Activated CD4-positive, alpha-beta T cell treated with anti-CD3 and anti-CD28 coated beads for 36 hours (primary cell): ENCODE measurements at places on chromosomes 11 and 22. TPM values are rescaled to one million over a fixed set of nuclear protein-coding genes. Genes with fewer than 3 reads are reported as not detected.

APOA4 gene
- total RNA-seq, result not detected

DNA sequence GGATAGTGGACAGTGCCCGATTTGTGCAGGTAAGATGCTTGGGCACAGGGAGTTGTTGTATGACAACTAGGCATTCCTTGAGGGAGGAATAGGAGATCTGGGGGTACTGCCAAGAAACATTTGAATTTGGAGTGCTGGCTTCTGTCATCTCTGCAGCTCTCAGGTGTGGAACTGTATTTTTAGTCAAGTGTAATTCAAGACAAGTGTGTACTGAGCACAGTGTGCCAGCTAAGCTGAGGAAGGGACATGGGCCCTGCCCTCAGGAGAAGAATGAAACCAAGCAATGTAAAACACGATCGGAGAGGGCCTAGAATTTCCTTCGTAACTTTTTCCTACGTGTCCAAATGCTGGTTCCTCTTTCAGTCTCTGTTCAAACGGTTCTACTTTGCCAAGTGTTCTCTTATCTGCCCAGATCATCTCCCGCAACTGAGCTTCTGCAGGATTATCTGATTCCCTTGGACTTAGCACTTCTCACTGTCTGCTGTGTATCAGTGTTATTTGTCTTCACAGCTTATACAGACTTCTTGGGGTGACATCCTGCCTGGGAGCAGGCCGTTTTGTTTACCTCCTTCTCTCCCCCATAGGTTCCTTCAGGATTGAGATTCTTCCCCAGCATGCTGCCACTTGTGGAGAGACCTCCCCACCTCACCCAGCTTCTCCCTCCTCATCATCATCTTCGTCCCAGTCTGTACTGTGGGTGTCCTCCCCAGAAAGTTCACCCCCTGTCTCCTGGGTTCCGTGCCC, 27.6 kb downstream of the ART5 start:
- no peaks in the 10 kb centered on the region for H3K36me3 ChIP-seq
- no peaks in the 10 kb centered on the region for H3K27me3 ChIP-seq
- H3K27ac ChIP-seq, result no peak overlapping the region
- H3K4me1 ChIP-seq, result peaks cover 13% of the 10 kb centered on the region

GRCh38 chr11:71349627-71350026, 97.2 kb upstream of the SHANK2 start:
- H3K4me1 ChIP-seq, result no peaks in the 10 kb centered on the region
- no peaks in the 10 kb centered on the region for H3K36me3 ChIP-seq
- H3K27ac ChIP-seq, result no peak overlapping the region
- no peak for DNase-seq
- H3K27me3 ChIP-seq, result peaks cover 12% of the 10 kb centered on the region

POGLUT3 gene
- total RNA-seq, result 3.5 TPM
